ENCODE measurements at places on chromosomes 2 and 18. TPM values are rescaled to one million over a fixed set of nuclear protein-coding genes. Genes with fewer than 3 reads are reported as not detected.

- no peaks in the 10 kb centered on the region for H3K4me1 ChIP-seq
- no peak overlapping the region for H3K4me3 ChIP-seq
- H3K36me3 ChIP-seq = no peaks in the 10 kb centered on the region
- peaks cover 5% of the 10 kb centered on the region for H3K27me3 ChIP-seq
Measured at GRCh38 chr2:152548111-152548875, 169.0 kb downstream of the PRPF40A start.

GRCh38 chr2:28643327-28643726, 108.3 kb upstream of the PPP1CB start:
- H3K27me3 ChIP-seq = no peaks in the 10 kb centered on the region
- H3K4me1 ChIP-seq = peaks cover 27% of the 10 kb centered on the region
- no peak for DNase-seq
- H3K4me3 ChIP-seq = no peak overlapping the region
- no peak overlapping the region for H3K27ac ChIP-seq

DNA sequence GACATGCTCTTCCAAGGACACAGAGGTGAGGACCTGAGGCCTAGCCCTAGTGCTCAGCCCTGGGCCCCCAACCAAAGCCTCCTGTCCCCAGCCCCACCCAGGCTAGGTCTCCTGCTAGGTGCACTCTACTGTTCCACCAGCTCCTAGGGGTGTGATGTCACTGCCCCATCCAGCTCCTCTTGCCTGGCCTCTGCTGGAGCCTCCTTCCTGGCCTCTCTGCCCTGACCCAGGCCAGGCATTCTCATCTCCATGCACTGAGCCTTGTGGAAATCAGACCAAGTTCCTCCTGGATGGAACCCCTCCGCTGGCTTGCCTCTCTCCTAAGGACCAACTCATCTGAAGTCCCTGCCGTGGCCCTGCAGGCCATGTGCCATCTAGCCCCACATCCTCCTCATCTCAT, 156.8 kb downstream of the INHBB start:
- H3K4me3 ChIP-seq = no peak overlapping the region
- no peak for DNase-seq
- no peak overlapping the region for H3K27ac ChIP-seq
- H3K27me3 ChIP-seq = no peaks in the 10 kb centered on the region
- no peaks in the 10 kb centered on the region for H3K36me3 ChIP-seq
- H3K4me1 ChIP-seq = no peaks in the 10 kb centered on the region

- H3K36me3 ChIP-seq = no peaks in the 10 kb centered on the region
- no peak overlapping the region for H3K27ac ChIP-seq
- DNase-seq = no peak
- no peaks in the 10 kb centered on the region for H3K27me3 ChIP-seq
- H3K4me3 ChIP-seq = no peak overlapping the region
Measured at GRCh38 chr2:96698221-96698861, 41.5 kb downstream of the LMAN2L start.

DNA sequence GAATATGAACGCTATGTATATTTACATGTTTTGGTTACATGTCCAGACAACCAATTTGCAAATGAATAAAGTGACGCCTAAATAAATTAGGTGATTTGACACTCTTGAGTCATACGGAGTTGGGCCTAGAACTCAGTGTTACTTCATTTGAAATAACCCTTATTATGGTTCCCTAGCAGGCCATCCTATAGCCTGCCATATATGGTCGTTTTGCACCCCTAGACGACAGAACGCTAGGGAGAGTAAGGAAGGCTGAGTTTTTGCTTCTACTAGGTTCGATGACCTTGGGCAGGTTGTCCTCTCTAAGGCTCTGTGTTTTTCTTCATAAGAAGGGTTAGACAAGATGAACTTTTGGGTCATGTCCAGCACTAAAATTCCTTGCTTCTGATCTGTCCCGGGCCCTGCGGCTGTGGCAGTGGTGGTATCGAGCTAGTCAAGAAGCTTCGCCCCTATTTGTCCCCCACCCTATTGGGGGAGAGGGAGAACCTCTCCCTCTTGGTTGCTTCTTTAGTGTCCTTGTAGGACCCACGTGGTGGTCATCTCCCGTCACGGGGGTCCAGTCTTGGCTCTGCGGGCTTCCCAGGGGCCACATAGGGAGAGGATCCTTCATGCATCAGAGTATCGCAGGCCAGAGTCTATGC, 574 bp upstream of the EML4 start:
- H3K4me1 ChIP-seq = peaks cover 29% of the 10 kb centered on the region
- no peak for DNase-seq
- H3K36me3 ChIP-seq = peaks cover 4% of the 10 kb centered on the region
- H3K27me3 ChIP-seq = no peaks in the 10 kb centered on the region

DNA sequence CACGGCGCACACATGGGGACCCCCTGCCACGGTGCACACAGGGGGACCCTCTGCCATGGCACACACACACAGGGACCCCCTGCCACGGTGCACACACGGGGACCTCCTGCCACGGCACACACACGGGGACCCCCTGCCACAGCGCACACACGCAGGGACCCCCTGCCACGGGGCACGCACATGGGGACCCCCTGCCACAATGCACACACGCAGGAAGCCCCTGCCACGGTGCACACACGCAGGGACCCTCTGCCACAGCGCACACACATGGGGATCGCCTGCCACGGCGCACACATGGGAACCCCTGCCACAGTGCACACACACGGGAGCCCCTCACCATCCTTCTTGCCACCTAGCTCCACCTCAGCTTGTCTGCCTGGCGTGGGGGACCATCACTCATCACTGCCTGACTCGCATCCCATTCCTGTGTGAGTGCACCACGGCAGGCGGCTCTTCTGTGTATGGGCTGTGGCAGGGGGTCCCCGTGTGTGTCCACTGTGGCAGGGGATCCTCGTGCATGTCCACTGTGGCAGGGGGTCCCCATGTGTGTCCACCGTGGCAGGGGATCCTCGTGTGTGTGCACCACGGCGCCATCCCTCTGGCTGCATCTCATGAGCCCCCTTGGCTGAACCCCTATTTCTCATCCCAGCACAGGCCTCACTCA, 206.7 kb downstream of the EIPR1 start:
- H3K4me1 ChIP-seq = no peaks in the 10 kb centered on the region
- no peak for DNase-seq
- no peak overlapping the region for H3K27ac ChIP-seq
- no peak overlapping the region for H3K4me3 ChIP-seq
- no peaks in the 10 kb centered on the region for H3K27me3 ChIP-seq
- peaks cover 39% of the 10 kb centered on the region for H3K36me3 ChIP-seq

DNA sequence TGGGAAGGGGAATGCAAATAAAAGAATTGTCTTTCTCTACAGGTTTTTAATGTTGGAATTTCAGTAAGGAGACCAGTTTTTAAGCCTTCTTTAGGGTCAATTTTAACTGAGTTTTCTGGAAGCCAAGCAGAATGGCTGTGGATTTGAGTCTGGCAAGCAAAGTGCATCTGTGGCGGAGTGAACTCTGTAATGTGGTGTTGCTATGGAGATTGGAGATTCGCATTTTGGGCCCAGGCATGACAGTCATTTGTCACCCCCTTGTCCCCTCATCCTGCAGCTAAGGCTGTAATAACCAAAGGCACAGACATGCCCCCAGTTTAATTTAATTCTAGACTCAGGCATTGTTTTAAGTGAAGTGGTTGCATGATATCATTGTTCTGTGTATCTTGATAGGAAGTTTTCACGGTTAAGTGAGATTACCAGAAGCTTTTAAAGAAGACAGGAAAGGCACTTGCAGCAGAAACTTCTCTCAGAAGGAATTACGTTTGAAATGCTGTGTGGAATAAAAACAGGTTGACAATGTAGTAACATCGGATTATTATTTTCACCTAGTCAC, 30.6 kb downstream of the ARMC9 start:
- no peak overlapping the region for H3K4me3 ChIP-seq
- DNase-seq = no peak
- H3K27me3 ChIP-seq = no peaks in the 10 kb centered on the region
- H3K36me3 ChIP-seq = no peaks in the 10 kb centered on the region
- no peak overlapping the region for H3K27ac ChIP-seq

DNA sequence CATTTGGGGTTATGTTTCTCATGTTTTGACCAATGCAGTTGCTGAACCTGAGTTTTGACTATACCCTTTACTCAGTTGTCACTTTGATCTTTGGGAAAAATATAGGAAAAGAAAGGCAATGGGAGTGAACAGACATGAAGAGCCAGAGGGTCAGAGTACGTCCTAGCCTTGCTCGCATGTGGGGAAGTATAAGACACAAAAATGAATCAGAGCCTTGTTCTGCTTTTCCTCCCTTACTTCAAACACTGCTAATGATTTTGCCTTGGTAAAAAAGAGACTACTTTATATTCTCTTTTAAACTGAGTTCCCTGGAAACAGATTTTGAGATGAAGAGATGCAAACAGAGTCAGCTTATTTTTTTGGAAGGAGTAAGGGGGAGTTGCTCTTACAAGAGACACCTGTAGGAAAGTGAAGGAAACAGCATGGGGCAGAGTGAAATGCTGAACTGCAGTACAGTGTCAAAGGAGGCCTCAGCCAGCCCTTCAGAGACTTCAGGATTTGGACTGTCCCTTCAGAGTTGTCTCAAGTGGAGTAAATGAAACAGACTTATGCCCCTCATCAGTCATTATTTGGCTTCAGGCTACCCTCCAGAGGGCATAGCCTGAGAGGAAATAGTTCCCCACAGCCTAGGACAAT, 11.1 kb upstream of the FAP start:
- no peak overlapping the region for H3K4me3 ChIP-seq
- peaks cover 5% of the 10 kb centered on the region for H3K27me3 ChIP-seq
- H3K36me3 ChIP-seq = no peaks in the 10 kb centered on the region
- DNase-seq = no peak

GRCh38 chr2:64657411-64657810, 3.7 kb upstream of the SERTAD2 start:
- no peak for DNase-seq
- peaks cover 63% of the 10 kb centered on the region for H3K4me1 ChIP-seq
- no peak overlapping the region for H3K4me3 ChIP-seq
- no peak overlapping the region for H3K27ac ChIP-seq
- H3K36me3 ChIP-seq = peaks cover 7% of the 10 kb centered on the region

GRCh38 chr2:186884587-186884986, 35.6 kb upstream of the ZSWIM2 start:
- H3K36me3 ChIP-seq = no peaks in the 10 kb centered on the region
- H3K27ac ChIP-seq = no peak overlapping the region
- H3K4me3 ChIP-seq = no peak overlapping the region
- peaks cover 4% of the 10 kb centered on the region for H3K27me3 ChIP-seq
- H3K4me1 ChIP-seq = no peaks in the 10 kb centered on the region

- H3K36me3 ChIP-seq = peaks cover 10% of the 10 kb centered on the region
- no peak for DNase-seq
- peaks cover 45% of the 10 kb centered on the region for H3K4me1 ChIP-seq
- no peak overlapping the region for H3K27ac ChIP-seq
Measured at GRCh38 chr18:9612215-9612830, 2.0 kb downstream of the PPP4R1 start.

GRCh38 chr2:166106431-166107015, 21.3 kb downstream of the SCN1A start:
- H3K4me3 ChIP-seq = no peak overlapping the region
- peaks cover under 1% of the 10 kb centered on the region for H3K27me3 ChIP-seq
- DNase-seq = no peak
- H3K27ac ChIP-seq = no peak overlapping the region

DNA sequence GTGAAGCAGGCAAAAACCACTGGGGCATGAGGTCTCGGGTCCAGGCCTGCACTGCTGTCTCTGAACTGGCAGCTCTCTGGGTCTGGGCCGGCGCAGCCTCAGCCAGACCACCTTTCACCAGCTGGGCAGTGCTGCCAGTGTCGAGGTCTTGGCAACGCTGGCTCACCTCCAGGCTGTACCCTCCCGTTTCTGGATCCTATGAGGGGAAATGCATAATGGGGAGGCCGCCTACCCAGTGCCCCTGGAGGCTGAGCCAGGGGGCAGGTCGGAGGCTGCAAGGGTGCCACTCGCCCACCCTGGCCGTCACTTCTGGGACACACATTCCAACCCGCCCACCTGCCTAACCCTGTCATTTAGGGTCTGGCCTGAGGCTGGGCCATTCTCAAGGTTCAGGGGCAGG, 24.6 kb downstream of the KIF1A start:
- H3K27me3 ChIP-seq = peaks cover 20% of the 10 kb centered on the region
- H3K36me3 ChIP-seq = no peaks in the 10 kb centered on the region
- no peaks in the 10 kb centered on the region for H3K4me1 ChIP-seq
- no peak for DNase-seq
- no peak overlapping the region for H3K4me3 ChIP-seq

- peaks cover 3% of the 10 kb centered on the region for H3K36me3 ChIP-seq
- no peak overlapping the region for H3K27ac ChIP-seq
- peaks cover 21% of the 10 kb centered on the region for H3K4me1 ChIP-seq
- DNase-seq = peak; percentile 9
Measured at GRCh38 chr2:172270278-172271079, 156.9 kb upstream of the ITGA6 start.

DNA sequence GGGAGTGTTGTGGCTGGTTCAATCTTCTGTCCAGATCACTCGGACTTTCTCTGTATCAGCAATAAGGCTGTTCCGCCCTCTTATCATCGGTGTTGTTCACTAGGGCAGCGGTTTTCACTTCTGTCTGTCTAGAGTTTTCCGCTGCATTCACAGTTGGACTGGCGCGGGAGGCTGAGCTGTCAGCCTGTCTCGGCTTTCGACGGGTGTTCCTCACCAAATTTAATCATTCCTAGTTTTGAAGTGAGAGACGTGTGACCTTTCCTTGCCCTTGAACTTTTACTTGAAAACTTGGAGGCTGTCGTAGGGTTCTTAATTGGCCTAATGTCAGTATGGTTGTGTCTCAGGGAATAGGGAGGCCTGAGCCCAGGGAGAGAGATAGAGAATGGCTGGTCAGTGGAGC, 108.3 kb downstream of the NFATC1 start:
- no peaks in the 10 kb centered on the region for H3K27me3 ChIP-seq
- peaks cover 56% of the 10 kb centered on the region for H3K36me3 ChIP-seq
- H3K4me3 ChIP-seq = peak overlapping the region; percentile 0
- DNase-seq = peak; percentile 5

DNA sequence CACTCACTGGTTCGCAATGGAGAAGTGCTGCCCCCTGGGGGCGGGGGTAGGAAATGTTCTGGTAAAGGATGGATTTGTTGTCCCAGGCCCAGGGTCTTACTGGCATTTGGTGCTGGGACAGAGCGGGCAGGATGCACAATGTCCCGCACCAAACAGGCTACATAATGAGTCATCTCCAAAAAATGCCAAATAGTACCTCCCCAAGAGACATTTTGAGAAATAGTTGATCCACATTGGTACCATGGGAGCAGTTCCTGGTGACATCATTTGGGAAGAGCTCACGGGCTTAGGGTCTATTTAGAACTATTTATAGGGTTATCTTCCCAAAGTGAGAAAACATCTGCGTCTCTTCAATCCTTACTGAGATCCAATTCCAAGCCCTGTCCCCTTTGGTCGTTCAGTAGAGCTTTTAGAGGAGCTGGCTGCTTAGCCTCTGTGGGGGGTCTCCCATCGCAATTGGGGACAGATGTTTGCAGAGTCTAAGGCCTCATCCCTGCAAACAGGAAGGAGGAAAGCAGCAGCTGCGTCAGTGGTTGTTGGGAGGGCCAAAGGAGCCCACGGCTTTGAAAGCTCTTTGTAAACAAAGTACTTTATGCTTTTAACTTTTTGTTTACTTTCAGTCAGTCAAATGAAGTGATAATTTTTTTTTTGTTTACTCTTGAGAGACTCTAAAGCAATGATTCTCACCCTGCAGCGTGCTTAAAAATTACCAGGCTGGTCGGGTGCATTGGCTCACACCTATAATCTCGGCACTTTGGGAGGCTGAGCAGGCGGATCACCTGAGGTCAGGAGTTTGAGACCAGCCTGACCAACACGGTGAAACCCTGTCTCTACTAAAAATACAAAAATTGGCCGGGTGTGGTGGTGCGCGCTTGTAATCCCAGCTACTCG, 49.3 kb downstream of the GREB1 start:
- peaks cover 16% of the 10 kb centered on the region for H3K4me1 ChIP-seq
- peak; percentile 66 for DNase-seq
- H3K4me3 ChIP-seq = no peak overlapping the region

The ZBTB14 gene
- total RNA-seq = 22.6 TPM

The GAREM2 gene
- total RNA-seq = 2.7 TPM

The SCYGR2 gene
- not detected for total RNA-seq

The ATAD2B gene
- total RNA-seq = 11.9 TPM

The C2orf66 gene
- not detected for total RNA-seq
